Activated CD4-positive, alpha-beta T cell treated with anti-CD3 and anti-CD28 coated beads for 48 hours (primary cell): ENCODE measurements at places on chromosomes 1 and 21.

DNA sequence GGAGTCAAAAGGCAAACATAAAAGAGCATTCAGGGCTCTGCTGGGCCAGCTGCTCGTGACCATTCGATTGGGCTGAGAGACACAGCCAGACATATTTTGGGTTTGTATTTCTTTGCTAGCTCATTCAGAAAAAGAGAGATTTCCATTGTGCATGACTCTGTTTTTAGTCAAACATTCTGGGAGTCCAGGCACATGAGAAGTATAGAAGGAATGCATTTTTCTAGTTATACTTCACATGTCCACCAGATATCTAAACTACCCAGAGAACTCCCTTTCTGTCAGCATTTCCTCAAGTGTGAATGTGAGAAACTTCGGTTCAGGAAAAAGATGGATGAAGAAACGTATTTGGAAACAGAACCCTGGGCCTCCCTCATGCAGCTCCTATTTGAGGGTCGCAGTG is 6.3 kb upstream of the KCNE1 start:
- no peak for DNase-seq

- DNase-seq: no peak
Observed at GRCh38 chr1:78437941-78438340, 52.8 kb upstream of the PTGFR start.

DNA sequence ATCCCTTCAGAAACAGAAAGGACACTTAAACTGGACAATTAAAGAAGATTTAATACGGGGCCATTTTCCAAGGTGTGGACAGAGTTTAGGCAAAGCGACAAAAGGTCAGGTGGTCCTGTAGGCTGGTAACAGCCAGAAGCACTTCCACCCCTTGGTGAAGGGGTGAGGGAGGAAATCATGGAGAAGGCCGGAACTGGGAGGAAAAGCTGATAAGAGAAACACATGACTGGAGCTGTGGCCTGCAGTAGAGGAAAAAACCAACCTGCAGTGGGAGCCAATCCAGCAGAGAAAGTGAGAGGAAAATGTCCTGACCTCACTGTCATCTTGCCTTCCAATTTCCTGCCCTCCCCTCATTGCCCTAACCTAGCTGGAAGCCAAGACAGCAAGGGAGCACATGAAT is 249.8 kb downstream of the LMO4 start:
- no peak for DNase-seq

- no peak for DNase-seq
Observed at GRCh38 chr1:231861541-231862481, 235.2 kb downstream of the DISC1 start.

GRCh38 chr1:159943908-159944622 is 1.3 kb downstream of the IGSF9 start:
- DNase-seq: no peak

DNA sequence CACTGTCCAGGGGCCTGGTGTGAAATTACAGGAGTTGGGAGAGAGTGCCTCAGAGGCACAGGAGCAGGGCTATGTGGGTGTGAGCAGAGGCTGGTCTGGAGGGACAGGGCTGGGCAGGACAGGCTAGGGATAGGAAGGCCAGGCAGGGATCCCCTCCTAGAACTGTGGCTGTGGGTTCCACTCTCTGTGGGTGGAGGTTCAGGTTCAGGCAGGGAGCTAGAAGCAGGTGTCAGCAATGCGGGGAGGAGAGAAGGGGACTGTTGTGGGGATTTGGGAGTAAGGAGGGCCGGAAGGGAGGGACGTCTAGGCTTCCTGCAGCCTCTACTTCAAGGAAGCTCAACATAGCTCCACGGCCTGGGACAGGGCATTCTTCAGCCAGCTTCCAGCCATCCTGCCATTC is 8.3 kb upstream of the GPR61 start:
- no peak for DNase-seq

- DNase-seq: no peak
Observed at GRCh38 chr1:245008761-245009160, 144.4 kb upstream of the HNRNPU start.

DNA sequence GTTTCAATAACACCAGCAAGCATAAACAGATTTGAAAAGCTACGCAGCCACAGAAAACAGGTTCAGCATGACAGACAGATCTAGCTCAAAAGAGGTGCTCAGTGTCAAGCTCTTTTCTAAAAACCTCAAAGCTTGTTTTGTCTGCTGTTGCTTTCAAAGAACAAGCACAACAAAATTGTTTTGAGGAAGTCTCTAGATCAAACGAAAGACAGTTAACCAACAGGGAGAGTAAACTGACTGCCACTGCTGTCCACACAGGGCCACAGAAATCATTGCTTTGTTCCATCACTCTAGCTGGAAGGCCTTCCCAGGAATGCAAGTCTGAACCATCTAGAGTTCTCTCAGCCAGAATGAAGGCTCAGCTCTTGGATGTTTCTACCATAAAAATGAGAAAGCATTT is 12.8 kb downstream of the APP start:
- no peak for DNase-seq

DNA sequence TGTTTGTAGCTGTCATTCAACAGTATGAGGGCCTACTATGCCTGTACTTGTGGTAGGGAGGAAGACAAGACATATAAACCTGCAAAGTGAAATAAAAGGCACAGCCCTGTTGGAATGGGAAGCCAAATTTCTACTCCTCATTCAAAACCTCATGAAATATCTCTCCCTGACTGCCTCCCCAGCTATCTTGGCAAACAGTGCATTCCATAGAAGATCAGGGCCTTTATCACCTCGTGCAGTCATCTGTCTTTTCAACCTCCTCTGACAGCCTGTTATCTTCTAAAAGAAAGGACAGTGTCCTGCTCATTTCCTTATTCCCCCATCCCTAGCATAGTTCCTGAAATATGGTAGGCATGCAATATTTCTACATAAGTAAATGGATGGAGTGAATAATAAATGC is 71.0 kb downstream of the SH3GLB1 start:
- no peak for DNase-seq

- no peak for DNase-seq
Observed at GRCh38 chr1:2951856-2952255, 69.4 kb upstream of the ACTRT2 start.

DNA sequence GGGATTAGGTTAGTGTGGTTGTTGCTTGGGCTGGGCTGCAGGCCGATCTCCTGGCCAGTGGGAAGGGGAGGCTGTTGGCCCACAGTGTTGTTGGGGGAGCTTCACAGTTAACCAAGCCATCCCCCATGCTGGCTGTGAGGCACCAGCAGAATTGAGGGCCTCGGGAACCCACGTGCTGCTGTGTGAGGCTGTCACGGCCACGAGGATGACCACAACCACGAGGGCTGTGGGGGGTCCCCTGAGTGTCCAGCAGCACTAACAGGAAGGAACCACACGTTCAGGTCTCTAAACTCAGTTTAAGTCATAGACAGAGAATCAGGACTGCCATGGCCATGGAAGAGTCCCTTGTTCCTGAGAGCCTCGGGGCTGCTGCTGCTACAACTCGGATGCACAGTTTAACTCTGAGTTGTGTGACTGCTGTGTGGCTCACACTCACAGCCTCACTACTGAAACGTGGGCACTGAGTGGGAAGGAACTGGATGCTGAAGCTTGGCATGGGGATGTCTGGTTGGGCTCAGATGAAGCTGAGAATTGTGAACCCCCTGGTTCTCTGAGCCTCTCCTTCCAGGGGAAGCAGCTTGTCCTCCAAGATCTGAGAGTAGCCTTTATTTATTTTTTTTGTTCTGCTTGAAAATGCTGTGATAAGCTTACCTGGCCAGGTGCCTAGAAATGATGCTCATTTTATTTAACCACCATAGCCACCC is 4.8 kb upstream of the MMEL1 start:
- DNase-seq: no peak

- DNase-seq: peak; percentile 73
Observed at GRCh38 chr1:53294567-53294966, 33.3 kb downstream of the LRP8 start.

DNA sequence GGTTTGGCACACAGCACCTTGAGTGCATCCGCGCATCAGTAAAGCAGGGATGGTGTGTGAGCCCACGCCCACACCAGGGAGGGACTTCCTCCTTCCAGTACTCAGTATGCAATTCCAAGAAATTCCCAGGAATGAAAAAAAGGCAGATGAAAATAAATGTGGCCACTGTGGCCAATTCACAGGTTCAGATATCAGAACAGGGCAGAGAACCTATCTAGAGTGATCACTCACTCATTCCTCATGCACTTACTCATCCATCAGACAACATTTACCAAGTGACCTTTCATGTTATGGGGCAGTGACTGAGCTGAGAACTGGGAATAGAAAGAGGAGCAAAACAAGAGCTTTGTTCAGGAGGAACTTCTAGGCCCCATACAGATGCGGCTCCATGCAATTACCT is 113.7 kb downstream of the ZSCAN20 start:
- DNase-seq: no peak

DNA sequence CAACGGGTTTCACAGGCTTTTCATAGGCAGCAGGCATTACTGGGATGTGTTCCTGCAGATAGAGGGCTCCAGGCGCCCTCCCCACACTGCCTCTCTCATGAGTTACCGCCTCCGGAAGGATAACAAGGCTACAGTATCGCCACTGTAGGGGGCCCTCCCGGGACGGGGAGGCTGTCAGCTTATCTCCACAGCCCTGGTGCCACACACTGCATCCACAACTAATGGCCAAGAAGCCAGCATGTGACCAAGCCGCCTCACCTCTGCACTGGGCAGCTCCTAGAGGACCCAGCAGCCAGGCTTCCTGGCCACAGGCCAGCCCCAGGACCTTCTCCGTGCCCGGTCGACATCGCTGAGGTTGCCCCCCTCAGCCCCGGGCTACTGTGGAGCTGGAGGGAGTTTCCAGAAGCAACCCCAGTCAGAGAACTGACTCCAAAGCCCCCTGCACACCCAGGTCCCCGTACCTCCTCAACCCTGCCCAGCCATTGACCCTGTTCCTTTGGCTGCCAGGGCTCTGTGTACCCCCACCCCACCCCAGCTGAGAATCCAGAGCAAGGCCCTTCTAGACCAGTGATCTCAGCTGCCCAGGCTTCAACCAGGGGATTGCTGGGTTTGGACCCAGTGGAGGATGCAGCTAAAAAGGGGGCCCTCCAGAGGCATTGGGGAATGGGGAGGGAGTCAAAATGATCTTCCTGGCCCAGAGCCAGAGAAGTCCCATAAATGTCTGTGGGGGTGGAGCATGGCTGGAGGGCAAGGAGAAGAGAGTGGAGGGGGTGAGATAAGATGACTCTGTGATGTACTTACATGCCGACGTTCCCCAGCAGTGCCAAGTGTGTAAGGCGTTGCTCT is 45.0 kb downstream of the NEK2 start:
- DNase-seq: no peak

DNA sequence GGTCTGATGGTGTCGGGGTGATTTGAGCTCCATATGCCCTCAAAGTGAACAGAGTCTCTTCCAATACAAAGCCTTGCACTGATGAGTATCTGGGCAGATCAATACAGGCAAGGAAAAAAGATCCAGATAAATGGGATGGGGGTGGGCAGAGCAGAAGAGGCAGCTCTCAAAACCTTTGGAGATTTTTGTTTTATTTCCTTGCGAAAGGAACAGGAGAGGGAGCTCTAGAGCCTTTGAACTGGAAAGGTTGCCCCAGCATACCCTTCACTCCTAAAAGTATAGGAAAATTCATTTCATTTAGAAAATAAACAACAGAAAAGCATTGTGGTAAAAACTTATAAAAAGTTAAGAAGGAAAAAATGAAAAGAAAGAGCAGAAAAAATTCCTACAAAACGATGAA is 31.4 kb upstream of the OLIG2 start:
- no peak for DNase-seq

DNA sequence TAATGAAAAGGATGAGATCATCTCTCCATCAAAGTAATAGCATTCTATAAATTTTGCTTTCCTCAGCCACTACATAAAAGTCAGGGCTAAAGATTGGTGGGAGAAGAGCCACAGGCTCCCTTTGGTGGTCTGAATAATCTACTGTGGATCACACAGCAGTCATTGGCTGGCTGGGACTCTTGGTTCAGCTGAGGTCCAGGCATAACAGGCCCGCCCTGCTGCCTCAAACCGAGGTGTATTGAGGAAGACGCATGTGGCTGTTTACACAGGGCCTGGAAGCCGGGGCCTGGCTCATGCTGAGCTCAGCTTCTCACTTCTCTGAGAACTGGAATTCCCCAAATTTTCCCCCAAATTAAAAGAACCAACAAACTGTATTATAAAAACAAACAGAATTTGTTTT is 139.2 kb downstream of the PTPRC start:
- no peak for DNase-seq

DNA sequence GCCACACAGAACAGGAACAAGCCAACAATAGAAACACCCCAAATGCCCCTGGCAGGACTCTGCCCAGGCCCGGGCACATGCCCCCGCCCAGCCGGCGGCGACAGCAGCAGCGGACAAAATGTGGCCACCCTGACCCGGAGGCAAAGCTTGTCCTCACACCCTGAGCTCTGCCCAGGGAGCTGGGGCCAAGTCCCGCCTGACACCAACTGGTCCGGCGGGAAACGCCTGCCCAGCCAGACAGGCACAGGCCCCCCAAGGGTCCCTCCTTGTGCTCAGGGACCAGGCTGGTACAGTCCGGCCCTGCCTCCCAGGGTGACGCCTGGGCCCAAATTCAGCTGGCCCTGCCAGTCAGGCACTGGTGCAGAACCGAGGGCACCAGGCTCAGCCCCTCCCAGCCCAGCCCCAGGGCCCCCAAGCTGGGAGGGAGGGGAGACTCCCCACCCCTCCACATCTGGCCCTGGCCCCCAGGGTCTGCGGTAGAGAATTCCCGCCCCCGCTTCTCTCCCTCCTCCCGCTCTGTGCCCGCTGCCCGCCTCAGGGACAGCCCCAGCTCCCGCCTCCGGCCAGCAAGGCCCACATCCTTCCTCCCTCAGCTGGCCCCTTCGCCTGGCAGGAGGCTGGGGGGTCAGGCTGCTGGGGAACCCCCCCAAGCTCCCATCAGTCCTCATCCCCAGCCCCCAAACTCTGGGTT is 2.0 kb downstream of the AHDC1 start:
- DNase-seq: no peak

GRCh38 chr1:225470211-225471108 is 42.6 kb upstream of the LBR start:
- no peak for DNase-seq

DNA sequence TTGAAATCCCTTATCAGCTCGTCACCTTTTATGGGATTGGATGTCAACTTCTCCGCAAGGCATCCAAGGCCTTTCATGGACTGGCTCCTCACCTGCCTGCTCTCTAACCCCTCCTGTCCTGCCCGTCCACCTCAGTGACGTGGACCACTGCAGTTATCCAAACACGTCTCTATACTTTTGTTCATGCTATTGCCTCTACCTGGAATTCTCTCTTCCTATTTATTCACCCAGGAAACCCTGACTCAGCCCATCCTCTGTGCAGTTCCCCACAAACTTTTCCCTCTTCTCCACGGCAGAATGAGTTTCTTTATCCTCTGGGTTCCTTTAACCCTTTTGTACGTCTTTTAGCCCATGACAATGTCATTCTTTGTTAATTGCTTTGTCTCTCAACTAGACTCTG is 5.1 kb upstream of the UTP25 start:
- no peak for DNase-seq

GRCh38 chr1:114457675-114458236 is 53.2 kb downstream of the TRIM33 start:
- no peak for DNase-seq
